ENCODE measurements at places on chromosomes 3 and 15.

GRCh38 chr15:92417716-92418115 is 24.0 kb downstream of the ST8SIA2 start:
- peak; percentile 68 for DNase-seq

GRCh38 chr3:42708611-42709151 is 6.1 kb upstream of the HHATL start:
- no peak for DNase-seq

DNA sequence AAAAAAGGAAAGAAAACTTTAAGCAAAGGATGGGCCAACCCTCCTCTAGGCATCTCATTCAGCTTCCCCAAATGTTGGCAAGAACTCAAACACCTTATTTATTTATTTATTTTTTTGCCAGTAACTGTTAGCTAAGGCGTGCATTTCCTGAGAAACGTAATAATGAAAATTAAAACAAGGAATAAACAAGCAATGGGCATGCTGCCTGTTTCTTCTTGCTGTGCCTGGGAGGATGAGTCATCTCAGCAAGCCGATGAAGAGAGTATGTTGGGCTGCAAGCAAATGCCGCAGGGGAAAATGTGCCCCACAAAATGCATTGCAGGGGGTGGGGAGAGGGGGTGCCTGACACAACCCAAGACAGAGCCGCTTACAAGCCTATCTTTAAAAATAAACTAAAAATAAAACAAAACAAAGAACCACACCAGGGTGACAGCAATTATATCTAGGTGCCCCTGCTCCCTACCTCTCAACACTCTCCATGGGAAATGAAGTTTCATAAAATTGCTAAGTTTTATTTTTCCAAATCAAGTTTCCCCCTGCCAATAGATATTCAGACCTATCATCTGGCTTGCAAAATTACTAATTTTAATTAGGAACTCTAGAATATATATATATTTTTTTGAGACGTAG is 40.3 kb downstream of the EIF4E3 start:
- DNase-seq = peak; percentile 84

- DNase-seq = no peak
Observed at GRCh38 chr15:69466733-69467132, 14.1 kb downstream of the RPLP1 start.

DNA sequence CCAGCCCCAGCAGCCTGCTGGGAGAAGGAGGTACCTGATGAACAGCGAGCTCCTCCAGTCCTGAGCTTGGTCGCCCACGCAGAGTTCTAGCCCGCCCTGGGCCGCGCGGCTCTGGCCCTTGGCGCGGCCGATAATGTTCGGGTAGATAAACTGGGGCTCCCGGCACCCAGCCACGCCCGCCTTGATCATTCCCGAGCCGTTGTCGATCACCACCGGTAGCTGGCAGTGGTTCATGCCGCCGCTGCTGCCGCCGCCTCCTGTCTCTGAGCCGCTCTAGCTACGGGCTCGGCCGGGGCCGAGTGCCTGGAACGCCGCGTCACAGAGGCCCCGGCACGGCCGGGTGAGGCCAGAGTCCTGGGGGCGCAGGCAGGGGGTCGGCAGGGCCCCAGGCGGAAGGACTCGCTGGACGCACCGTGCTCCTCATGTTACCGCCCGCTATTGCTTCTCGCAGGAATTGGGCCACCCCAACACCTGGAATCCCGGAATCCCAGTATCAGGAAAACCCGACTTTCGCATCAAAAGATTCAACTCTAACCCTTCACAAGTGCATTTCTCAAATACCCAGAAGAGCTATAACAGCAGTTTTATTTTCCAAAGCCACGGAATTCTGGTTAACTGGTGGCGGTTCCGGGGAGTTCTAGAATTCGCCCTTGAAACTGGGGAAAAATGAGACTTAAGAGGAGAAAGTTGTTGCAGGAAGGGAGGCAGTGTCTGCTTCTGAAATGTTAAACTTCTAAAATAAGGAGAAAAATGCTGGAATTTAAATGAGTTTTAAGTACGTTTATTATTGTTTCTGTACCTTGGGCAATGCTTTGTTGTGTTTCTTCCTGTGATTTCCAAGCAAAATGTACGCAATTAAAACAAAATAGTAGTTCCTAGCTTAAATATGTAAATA is at the start of gene ACTRT3:
Gene ACTRT3, minus strand, starts transcription at position 275 of the 895 bp plus-strand sequence. Its CDS starts 41 bp downstream, at position 234.
- peak; percentile 66 for DNase-seq

GRCh38 chr15:60612400-60613048 is 133.6 kb upstream of the ICE2 start:
- no peak for DNase-seq

- no peak for DNase-seq
Observed at GRCh38 chr3:124777762-124778470, 47.7 kb downstream of the UMPS start.

- peak; percentile 89 for DNase-seq
Observed at GRCh38 chr3:127172781-127173515, 20.0 kb upstream of the PRR23E start.

GRCh38 chr3:20054549-20054987 is 14.3 kb downstream of the KAT2B start:
- DNase-seq = peak; percentile 75

- peak; percentile 51 for DNase-seq
Observed at GRCh38 chr3:55203546-55203945, 275.7 kb upstream of the LRTM1 start.

GRCh38 chr3:99933971-99934750 is 116.5 kb downstream of the CMSS1 start:
- DNase-seq = peak; percentile 38

GRCh38 chr3:33687406-33688010 is 30.5 kb downstream of the CLASP2 start:
- DNase-seq = peak; percentile 29

GRCh38 chr3:166844329-166844728 is 535.8 kb downstream of the ZBBX start:
- DNase-seq = no peak

DNA sequence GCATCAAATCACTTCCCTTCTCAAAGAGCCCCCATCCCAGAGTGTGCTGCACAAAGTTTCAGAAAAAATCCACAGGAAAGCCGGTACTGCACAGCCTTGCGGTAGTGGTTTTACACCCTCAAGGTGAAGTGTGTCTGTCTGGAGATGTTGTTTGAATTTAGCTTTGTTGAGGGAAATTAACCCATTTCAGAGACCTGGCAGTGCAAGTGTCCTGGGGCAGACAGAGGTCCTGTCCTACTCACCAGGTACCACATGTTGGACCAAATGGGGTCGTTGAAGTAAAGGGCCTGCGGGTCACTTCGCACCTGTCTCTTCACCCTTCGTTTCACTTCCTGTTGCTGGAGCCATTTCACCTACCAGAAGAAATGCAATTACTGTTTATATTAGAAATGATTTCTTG is 57.8 kb downstream of the PCSK6 start:
- DNase-seq = no peak

- peak; percentile 77 for DNase-seq
Observed at GRCh38 chr3:192917028-192917403, 640 bp downstream of the MB21D2 start.

DNA sequence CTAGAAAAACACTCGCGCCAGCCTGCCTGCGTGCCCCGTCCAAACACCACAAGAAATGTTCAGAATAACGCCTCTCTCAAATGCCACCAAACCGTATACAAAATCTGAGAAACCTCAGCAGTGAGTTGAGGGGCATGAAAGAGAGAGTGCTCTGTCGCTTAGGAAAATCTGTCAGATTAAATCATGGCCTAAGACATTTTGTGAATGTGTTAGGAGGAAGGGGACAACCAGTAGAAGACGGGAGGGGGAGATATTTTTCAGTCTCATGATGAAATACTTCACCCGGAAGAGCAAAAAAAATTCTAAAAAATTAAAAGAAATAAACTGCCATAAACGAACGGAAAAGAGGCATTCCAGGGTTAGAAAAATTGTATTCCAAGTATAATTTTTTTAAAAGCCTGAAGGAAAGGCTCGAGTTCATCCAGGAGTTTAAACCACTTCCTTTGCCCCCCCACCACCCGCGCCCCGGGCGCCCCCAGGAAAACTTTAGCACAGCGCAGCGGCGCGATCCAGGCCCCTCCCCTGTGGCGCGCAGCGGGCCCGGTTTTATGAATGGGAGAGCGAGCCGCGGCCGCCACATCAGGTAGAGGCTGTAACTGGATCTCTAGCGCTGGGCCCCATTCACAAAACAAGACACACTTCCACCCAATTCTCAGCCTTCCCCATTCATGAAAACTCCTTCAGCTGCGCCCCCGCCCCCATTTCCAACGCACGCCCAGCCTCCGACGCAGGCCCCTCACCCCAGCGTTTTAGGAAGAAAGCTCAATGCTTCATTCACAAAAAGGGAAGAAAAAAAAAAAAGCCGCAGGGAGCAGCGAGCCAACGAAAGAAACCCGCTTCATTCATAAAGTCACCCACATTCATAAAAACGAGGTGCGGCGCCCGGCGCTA is 1.4 kb downstream of the ETV5 start:
- peak; percentile 85 for DNase-seq

DNA sequence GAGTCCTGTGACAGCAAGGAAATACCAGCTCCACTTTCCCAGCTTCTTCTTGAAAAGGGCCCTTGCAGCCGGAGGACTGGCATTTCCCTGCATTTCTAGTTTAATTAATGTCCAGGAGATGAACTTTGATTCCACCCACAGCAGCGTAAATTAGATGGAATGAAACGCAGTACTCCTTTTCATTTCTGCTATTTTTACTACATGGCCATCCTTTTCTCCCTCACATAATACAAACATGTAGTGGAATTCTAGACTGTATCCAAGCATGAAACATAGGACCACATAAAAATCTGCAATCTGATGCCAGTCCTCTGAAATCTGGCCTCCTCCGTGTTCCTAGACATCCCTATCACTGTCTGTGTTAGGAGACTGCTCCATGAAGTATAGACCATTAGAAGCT is 403.2 kb downstream of the NR2F2 start:
- no peak for DNase-seq

Measured in fibroblast of skin of right biceps (primary cell).